ENCODE measurements at places on chromosomes 16 and 17.
A peak's percentile ranks its signal among the peaks of the same experiment; 100 is the strongest.

- DNase-seq: no peak
Observed at GRCh38 chr16:72124761-72125634, 31.4 kb downstream of the DHX38 start.

GRCh38 chr17:2459917-2460271, 51.8 kb downstream of the METTL16 start:
- no peak for DNase-seq

DNA sequence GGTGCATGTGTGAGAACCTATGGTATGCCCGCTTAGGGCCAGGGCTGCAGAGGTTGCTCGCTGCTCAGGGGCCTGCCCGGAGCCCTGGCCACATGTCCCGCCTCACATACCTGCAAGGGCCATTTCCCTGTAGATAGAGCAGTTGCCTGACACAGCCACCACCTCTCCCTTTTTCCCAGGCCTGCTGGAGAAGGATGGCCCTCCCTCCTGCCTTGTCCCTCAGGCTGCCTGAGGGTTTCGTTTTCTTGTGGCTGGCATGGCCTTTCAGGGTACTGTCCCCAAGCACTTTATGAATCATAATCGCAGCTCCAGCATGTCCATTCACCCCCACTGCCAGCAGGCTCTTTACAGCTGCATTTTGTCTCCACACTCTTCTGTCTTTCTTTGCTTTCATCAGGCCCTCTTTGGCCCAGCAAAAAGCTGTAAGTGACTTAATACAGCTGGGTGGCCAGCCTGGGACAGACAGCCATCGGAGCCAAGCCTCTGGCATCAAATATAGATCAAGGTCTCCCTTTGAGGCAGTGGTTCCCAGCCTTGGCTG, 65.7 kb downstream of the MPRIP start:
- no peak for DNase-seq

- no peak for DNase-seq
Observed at GRCh38 chr17:19336938-19337711, 25.4 kb downstream of the B9D1 start.

- no peak for DNase-seq
Observed at GRCh38 chr16:82776470-82777146, 149.8 kb downstream of the CDH13 start.

DNA sequence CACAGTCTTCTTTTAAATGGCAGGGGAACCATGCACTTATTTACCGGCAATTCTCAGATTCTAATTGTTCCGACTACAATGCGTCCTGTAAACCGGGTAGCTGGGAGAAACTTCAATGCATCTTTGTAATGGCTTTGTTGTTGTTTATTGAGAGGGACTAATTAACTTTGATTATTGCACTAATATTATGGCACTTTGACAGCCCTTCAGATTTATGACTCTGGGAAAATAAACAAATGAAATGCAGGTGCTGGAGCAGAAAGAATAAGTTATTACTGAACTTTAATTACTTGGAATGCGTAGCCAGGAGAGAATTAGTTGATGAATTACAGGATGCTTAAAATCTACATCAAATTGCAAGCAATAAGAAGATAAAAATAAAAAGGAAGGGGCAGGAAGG, 77.0 kb downstream of the WWOX start:
- DNase-seq: no peak

DNA sequence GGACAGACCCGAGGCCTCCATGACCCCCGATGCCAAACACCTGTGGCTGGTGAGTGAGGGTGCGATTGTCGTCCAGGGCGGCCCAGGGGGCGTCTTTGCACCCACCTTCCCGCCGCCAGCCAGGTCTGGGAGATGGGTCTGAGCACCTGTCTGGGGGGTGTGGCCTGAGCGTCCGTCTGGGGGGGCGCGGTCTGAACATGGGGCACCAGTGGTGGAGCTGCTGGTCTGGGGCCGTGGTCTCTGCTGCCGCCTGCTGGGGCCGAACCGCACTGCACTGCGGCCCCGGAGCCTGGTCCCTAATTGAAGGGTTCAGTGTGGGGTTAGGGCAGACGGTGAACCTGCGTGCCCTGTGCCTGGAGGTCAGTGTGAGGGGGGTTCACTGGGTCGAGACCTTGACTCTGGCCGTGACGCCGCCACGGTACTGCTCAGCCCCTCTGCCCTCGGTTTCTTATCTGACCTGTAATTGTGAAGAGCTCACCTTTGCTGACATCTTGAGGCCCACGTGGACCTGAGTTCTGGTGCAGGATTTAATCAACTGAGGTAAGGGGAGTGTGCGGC, 12.6 kb upstream of the TCF25 start:
- DNase-seq: peak; percentile 19

DNA sequence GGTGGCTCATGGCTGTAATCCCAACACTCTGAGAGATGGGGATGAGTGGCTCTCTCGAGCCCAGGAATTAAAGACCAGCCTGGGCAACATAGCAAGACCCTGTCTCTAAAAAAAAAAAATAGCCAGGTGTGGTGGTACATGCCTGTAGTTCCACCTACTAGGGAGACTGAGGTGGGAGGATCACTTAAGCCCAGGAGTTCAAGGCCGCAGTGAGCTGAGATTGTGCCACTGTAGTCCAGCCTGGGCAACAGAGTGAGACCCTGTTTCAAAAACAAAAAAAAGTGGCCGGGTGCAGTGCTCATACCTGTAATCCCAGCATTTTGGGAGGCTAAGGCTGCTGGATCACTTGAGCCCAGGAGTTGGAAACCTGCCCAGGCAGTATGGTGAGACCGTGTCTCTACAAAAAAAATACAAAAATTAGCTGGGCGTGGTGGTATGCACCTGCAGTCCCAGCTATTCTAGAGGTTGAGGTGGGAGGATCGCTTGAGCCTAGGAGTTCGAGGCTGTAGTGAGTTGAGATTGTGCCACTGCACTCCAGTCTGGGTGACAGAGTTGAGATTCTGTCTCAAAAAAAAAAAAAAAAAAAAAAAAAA, 3.0 kb downstream of the C16orf54 start:
- no peak for DNase-seq

DNA sequence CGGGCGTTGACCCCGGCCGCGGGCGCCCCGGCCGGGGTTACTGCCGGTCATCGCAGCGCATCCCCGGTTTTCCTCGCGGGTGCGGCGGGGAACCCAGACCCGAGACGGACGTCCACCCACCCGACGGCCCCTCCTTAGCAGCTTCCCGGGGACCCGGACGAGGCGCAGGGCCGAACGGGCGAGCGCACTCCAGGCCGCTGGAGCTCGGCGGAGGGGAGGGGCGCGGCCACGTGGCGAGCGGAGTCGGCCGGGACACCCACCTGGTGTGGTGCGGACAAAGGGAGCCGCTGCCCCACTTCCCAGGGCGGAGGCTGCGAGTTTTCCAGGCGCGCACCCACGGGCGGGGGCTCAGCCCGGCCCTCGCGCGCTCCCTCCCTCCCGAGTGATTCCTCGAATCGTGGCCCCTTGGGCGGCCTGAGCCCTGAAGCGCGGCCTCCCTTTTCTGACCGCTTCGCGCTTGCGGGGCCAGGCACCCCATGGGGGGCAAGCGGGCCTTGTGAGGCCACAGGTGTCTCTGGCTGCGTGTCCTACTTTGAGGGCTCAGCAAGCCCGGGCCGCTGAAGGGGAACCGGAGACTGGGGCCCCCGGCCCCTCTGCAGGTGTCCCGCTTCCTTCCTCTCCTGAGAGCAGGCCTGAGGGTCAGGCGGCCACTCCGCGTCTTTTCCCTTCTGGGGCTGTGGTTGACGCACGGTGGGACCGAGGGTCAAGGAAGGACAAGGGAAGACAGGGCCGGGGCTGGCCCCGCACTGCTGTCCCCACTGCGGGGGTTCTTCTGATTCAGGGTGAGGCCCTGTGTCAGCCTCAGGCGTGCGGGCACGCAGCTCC, 1.1 kb upstream of the FASN start:
- no peak for DNase-seq

DNA sequence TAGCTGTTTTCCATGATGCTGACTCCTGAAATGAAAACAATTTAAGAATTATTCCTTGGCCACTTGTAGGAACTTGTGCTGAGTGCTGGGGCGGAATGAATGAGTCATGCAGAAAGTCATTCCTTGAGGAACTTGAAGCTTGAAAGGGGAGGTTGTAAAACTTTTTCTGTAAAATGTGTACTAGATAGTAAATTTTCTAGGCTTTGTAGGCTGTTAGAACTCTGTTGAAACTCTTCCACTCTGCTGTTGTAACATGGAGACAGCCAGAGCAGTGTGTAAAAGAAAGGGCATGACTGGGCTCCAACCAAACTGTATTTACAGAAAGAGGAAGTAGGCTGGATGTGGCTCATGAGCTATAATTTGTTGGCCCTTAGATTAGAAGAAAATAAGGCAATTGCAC, 46.1 kb downstream of the ABCA8 start:
- peak; percentile 58 for DNase-seq

DNA sequence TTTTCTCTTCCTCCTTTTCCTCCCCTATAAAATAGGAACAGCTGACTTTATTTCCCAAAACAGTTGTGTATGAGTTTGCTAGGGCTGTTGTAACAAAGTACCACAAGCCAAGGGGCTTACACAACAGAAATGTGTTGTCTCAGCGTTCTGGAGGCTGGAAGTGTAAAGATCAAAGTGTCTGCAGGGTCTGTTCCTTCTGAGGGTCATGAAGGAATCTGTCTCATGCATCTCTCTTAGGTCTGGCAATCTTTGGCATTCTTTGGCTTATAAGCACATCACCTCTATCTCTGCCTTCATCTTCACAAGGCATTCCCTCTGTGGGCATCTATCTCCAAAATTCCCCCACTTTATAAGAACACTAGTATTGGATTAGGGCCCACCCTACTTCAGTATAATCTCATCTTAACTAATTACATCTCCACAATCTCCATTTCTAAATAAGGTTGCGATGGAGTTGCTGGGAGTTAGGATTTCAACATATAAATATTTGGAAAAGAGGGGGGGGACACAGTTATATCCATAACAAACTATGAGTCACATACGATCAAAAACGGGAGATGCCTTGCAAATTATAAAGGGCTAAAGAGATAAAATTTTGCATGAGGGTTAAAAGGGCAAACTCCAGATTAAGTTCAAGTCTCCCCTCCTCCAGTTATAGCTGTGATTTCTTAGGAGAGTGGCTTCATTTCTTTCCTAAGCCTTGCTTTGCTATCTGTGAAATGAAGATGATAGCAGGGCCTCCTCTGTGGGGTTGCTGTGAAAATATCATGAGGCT, 109.7 kb downstream of the VAT1L start:
- DNase-seq: no peak

DNA sequence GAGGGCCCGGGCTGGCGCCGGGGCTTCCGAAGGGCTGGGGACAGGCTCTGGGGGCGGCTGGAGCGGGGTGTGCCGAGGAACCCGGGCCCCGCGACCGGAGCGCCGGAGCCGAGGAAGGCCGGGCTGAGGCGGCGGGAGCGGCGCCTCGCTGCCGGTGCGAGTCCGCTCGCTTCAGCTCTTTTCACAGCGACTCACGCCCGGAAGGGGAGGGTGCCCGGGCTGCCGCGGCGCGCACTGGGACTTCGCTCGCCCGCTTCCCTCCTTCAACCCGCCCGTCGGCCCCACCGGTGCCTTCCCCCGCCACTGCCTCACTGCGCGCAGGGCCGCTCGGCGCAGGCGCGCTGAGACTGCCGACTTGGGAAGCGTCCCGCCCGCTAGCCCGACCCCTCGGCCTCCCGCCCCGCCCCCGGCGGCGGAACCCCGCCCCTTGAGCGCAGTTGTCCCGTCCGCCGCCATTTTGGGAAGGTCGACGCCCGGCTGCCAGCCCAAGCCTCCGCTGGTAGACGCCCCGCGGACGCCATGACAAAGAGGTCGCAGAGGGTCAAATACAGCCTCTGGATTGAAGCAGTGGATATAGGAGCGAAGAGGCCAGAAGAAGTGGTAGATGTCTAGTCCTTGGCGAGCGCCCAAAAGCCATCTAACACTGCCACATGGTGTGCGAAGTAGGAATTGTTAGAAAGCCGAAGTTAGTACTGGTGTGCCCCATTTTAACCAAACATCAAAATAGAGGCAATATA, at the start of gene UBE2G1:
Gene UBE2G1 (minus strand): TSS at position 349 of the 737 bp plus-strand sequence. CDS start 359 bp downstream, outside the sequence.
- peak; percentile 98 for DNase-seq

GRCh38 chr17:6627019-6627418, 13.5 kb downstream of the KIAA0753 start:
- DNase-seq: no peak

DNA sequence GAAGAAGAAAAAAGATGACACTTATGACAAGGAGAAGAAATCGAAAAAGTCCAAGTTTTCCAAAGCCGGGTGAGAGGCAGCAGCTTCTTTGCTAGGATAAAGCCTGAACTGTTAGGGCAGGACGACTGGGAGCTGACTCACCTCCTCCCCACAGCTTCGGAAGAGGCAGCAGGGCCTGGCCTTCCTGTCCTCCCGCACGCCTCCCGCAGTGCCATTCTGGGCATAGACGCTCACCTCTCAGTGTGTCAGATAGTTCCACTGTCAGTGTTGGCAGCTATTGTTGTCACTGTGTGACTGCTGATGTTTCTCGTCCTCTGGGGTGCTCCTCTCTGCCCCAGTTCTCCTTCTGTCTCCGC, 12.6 kb downstream of the UBN1 start:
- no peak for DNase-seq

- DNase-seq: no peak
Observed at GRCh38 chr17:44707755-44708400, 587 bp upstream of the DBF4B start.

GRCh38 chr17:66330646-66331037, 28.2 kb downstream of the PRKCA start:
- DNase-seq: no peak

GRCh38 chr16:82456683-82457082, 170.1 kb upstream of the CDH13 start:
- no peak for DNase-seq

DNA sequence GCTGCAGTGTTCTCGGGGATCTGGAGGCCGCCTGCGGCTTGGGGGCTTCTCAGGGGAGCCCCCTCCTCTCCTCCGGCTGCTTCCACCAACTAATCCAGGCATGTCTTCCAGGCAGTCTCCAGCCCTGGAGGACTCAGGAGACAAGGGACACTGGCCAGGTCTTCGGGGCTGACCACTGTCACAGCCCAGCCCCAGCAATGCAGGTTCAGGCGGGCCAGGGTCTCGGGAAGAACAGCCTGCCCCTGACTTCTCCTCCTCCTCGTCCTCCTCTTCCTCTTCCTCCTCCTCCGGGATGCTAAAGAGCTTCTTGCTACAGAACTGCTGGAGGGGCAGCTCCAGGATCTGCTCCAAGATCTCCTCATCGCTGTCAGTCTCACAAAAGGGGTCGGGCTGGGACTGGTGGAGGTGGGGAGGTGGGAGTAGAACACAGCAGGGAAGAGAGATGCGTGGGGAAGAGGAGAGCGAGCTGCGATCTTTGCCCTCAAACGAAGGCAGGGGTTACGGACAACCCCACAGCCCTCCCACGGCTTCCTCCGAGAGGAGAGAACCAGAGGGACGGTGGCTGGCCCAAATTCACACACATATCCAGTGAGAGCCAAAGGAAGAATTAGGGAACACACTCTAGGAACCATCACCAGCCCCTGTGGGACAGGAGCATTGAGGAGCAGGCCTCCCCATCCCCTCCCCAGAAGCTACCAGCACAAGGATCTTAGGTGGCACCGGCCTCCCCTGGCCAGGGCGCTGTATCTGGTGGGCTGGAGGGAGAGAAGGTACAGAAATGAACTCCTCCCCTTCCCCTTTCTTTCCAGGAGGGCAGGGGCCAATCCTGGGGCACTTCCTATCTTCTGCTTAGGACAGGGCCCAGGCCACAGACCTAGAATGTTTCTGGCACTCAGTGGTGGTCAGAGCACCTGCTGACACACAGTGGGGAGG, 19.3 kb downstream of the TSPOAP1 start:
- no peak for DNase-seq

- DNase-seq: no peak
Observed at GRCh38 chr17:39960524-39961041, 2.2 kb upstream of the GSDMA start.

- DNase-seq: no peak
Observed at GRCh38 chr16:64089697-64090096, 1032.2 kb downstream of the CDH11 start.

Measured in GDM1 (cell line).